Stimulated activated CD4-positive, alpha-beta T cell treated with anti-CD3 and anti-CD28 coated beads, TNF-alpha, amount 100 ng/mL, for 1 hour (primary cell): ENCODE measurements at places on chromosomes 7 and 10.

GRCh38 chr7:151385626-151386300, 24.1 kb downstream of the WDR86 start:
- DNase-seq: no peak

DNA sequence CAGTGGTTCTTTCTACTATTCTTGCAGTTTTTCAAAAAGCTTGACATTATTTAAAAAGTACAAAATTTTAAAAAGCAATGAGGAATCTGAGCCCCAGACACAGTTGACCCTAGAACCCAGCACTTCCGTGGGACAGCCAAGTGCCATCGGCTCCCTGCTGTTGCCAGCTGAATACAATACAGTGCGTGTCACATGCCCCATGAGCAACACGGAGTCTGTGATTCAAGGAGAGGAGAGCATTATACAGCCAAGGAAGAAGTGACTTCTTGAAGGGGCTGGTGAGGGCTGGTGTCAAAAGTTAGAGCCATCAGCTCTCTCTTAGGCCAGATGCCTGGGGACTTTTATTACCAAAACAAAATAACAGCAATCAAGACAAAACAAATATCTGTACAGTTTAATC, 123.0 kb upstream of the FGFR2 start:
- DNase-seq: no peak

DNA sequence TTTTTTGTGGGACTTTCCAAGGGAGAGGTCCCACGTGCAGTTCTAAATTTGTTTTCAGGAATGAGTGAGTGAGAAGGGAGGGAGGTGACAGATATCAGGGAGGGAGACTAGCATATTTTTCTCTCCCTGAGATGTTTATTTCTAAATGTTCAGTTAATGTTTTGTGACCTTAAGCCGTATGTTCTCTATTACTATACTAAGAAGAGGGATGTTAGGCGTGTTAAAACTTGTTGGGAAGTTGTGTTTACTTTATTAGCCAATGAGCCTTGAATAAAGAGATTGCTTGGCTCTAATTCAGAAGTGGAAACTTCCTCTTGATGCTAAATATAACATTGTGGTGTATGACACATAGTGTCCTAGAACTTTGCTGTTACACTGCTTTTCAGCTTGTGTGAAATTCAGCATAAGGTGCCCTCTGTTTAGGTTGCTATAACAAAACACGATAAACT, 37.3 kb downstream of the DNAH11 start:
- no peak for DNase-seq

DNA sequence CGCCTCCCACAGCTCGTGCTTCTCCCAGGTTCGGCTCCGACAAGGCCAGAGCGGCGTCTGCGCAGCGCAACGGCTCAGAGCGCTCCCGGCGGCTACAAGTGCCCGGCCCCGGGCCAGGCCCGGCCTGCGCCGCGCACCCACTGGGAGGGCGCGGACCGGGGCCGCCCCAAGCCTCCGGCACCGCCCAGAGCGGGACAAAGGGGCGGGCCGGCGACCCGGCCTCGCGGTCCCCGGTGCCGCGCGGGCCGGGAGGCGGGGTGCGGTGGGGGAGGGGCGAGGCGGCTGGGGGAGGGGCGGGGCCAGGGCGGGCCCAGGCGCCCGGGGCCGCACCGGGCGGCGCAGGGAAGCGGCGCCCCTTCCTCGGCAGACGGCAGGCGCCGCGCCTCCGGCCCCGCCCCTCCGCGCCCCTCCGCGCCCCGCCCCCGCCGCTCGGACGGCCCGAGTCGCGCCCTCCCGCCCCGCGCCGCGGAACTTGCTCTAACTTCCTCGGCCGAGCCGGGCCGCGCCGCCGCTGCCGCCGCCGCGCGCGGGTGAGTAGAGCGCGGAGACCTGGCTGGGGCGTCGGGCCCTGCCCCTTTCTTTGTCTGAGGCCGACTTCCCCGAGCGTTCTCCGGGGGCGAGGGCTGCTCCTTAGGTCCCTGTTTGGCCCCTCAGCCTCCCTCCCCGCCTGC, at the start of gene TSPAN14:
TSS of gene TSPAN14 (plus strand) at position 469 of the 671 bp plus-strand sequence. CDS start 34,924 bp downstream, outside the sequence.
- peak; percentile 64 for DNase-seq

GRCh38 chr7:43700059-43700501, 29.2 kb downstream of the COA1 start:
- no peak for DNase-seq

- DNase-seq: no peak
Measured at GRCh38 chr10:35353805-35354204, 17.5 kb downstream of the CCNY start.

DNA sequence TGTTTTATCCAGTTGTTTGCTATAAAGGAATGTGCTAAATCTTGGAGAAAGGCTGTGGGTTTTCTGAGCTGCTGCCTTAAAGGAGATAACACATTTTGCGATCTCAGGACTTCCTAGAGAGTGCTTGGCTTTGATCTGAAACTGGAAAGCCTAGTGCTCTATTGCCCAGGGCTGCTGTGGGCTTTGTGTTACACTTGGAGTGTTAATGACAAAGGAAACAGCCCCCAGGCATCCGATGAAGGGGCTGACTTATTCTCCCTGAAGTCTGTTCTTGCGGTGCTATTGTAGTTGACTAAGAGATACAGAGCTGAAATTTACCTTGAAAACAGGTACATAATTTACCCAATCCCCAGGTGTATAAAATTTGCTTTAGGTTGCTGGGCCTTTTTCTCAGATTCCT, 74.5 kb downstream of the SND1 start:
- no peak for DNase-seq

DNA sequence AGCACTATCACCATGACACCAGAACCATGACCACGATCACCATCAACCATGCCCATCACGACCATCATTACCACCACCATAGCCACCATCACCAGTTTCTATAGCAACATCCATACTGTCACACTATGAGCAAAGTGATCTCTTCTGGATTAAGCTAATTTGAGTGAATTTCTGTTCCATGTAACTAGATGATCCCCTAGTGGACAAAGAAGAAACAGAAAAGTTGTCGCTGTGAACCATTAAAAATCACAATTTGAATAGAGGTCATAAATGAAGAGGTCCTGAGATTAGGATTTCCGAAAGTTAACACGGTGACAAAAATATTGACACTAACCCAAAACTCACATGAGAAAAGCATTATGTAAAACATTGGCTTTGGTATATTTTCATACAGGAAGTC, 77.6 kb downstream of the CLRN3 start:
- no peak for DNase-seq
